CD4-positive, alpha-beta T cell treated with Interleukin-10 for 1 hour (primary cell): ENCODE measurements at places on chromosomes 3 and 15.

GRCh38 chr3:100844063-100844936, 135.0 kb downstream of the TFG start:
- DNase-seq, result no peak

DNA sequence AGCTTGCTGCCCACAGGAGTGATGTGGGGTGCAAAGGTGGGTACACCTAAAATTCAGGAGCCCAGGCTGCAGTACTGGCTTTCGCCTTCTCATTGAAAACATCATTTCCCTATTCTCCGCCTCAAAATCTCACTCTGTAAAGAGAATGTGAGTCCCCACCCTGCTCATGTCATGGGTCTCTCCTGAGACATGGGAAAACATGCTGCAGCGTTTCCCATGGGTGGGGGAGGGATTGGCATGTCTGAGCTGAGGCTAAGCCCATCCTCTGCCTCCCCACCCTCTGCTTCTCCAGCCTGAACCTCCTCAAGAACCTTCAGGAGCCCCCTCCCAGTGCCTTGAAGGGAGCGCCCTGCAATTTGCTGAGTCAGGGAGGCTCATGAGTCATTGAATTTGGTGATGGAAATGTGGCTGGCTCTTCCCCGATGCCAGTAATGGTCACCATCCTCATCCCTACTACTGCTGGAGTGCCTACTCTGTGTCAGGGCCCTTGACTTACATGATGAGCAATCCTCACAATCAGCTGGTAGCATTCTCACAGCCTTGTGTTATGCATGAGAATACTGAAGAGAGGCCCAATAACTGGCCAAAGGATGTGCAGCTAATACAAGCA, 28.8 kb downstream of the WNT5A start:
- DNase-seq, result no peak

- DNase-seq, result no peak
Observed at GRCh38 chr3:197372047-197372661, 73.7 kb upstream of the DLG1 start.

DNA sequence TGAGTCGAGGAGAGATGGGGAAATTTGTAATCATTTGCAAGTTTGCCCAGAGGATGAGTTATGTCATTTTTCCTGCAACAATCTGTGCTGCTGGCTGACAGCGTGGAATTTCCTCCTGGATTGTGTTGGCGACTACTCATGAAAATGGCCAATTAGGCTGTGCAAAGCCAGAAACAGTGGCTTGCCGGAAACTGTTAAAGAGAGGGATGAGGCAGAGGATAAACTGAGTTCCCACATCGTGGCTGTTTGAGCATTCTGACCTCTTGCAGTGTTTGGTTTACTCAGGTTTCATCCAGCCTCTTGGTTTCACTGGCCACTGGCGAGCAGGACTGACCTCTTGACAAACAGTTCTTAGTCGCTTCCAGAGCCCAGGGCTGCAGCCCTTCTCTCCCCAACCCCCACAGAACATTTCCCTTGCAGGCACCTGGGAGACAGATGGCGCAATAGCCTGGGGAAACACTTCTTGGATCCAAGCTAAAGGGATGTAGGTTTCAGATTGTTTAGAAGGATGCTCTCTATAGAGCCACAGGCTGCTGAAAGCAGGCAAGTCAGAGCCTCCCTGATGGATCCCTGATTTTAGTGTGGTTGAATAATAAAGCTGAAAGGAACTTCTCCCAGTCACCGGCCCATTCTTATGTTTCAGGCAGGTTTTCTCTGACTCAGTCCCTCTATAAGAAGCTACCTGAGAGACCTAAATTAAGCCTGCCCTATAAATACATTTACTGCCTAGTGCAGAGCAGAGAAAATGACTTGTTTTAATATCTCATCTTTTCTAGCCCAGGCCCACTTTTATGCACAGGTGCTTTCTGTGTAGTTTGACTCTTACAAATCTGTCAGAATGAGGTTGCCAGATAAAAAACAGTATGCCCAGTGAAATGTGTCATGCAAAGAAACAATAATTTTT, 92.8 kb upstream of the UBE2E1 start:
- no peak for DNase-seq

GRCh38 chr3:164320962-164321361, 757.3 kb downstream of the SI start:
- no peak for DNase-seq

- no peak for DNase-seq
Observed at GRCh38 chr3:50167069-50167840, 12.1 kb downstream of the SEMA3F start.

GRCh38 chr3:124964387-124964786, 29.8 kb upstream of the MUC13 start:
- no peak for DNase-seq

GRCh38 chr3:12856626-12857025, 15.3 kb upstream of the RPL32 start:
- no peak for DNase-seq

DNA sequence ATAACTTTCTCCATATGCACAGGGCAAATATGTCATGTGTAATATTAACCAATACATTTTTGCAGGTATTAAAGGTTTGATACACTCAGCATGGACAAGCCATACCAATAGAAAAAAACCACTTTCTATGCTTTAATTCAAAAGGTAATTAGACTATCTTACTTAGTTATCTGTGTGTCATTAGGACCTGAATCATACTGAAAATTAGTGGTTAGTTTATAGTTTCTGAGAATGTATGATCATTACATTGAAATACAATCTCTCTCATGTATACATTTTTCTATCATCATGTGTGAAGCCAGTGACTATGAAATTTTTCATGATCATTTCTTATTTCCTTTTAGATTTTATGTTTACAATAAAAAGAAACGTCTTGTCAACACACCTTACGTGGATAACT, 16.3 kb downstream of the RPS27L start:
- no peak for DNase-seq

- DNase-seq, result no peak
Observed at GRCh38 chr3:12393894-12394293, 90.4 kb upstream of the TSEN2 start.

GRCh38 chr3:4174791-4175190, 128.4 kb upstream of the SETMAR start:
- DNase-seq, result no peak

DNA sequence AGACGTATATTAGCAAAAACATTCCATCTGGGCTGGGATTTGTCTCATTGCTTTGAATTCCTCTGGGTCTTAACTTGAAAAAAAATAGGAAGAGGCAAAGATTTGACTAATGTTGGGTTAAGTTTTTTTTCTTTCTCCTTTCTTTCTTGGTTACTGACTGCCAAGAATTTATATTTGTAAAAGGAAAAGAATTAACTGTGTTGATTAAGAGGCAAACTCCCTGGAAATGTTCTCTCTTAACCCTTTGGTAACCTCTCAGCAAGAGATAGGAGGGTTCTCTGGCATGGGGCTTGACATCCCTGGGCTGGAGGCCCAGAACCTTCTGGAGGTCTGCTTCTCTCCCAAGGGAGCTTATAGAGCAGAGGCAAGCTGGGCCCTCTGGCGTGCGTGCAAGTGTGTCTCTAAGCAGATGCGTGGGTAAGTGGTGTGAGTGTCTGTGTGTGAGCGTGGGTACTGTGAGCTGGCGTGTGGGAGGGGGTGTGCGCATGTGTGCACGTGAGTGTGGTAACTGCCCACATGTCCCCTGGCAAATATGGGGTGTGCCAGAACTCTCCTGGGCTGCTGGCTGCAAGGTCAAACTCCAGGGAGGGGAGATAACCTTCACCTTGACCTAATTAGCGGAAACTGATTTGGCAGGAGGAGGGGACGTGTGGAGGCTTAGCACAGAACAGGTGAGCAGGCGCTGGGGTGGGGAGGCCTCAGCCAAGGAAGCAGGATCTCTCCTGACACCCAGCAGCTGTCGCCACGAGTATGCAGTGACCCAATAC, 49.4 kb upstream of the MAGEF1 start:
- no peak for DNase-seq

DNA sequence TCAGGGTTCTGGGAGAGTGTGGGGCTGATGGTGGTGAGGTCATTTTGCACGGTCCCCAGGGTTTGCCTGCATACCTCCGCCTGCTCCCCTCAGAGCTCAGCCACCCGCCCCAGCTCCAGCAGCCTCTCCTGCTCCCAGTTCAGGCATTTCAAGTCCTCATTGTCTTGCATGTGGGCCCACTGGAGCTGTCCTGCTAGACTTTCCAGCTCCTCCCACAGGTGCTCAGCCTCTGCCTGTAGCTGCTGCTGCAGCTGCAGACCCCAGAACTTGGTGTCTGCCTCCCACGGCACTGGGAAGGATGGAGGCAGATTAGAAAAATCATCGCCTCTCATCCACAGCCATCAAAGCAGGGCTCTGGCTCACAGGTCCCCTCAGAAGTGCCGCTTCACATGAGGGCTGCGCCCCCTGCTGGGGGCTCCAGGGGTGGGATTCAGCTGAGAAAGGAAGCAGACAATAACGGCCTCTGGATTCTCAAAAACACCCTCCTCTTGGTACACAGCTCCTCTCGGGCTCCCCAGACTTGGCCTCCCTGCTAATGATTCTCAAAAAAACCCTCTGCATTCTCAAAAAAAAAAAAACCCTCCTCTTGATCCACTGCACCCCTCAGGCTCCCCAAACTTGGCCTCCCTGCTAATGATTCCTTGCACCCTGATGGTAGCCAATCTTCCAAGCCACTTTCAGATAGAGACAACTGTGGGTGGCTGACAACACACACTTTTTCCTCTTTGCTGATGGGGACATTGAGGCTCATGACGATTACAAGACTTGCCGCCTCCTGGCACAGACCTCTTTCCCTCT, 89.3 kb upstream of the C2CD4B start:
- DNase-seq, result peak; percentile 45

GRCh38 chr3:110180733-110181132, 843.4 kb upstream of the DPPA4 start:
- DNase-seq, result no peak

- DNase-seq, result no peak
Observed at GRCh38 chr15:27844018-27844666, 255.0 kb downstream of the OCA2 start.

GRCh38 chr3:25604107-25604805, 60.5 kb downstream of the TOP2B start:
- no peak for DNase-seq

DNA sequence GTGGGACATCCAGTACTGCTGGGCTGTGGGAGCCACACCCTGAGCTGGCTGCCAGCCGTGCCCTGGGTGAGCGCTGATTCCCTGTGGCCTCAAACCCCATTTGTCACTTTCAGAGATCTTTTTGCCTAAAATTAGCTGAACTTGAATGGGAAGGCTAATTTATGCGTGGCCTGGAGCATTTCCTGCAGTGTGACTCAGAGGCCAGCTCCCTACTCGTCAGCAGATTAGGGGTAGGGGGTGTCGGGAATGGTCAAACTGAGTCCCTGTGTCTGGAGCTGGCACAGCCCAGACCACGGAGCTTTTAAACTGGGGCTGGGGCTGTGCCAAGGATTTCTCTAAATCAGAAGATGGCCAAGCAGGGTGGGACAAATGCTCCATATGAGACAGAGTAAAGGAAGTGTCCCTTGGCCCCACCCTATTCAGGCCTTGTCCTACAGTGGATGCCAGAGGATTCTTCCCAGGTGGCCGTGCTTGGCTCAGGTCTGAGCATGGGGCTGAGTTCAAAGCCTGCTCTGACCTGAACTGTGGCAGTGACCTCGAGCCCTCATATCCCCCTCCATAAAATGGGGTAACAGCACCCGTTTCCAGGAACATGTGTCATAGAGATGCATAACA, 59.7 kb downstream of the ATP2B2 start:
- DNase-seq, result no peak

DNA sequence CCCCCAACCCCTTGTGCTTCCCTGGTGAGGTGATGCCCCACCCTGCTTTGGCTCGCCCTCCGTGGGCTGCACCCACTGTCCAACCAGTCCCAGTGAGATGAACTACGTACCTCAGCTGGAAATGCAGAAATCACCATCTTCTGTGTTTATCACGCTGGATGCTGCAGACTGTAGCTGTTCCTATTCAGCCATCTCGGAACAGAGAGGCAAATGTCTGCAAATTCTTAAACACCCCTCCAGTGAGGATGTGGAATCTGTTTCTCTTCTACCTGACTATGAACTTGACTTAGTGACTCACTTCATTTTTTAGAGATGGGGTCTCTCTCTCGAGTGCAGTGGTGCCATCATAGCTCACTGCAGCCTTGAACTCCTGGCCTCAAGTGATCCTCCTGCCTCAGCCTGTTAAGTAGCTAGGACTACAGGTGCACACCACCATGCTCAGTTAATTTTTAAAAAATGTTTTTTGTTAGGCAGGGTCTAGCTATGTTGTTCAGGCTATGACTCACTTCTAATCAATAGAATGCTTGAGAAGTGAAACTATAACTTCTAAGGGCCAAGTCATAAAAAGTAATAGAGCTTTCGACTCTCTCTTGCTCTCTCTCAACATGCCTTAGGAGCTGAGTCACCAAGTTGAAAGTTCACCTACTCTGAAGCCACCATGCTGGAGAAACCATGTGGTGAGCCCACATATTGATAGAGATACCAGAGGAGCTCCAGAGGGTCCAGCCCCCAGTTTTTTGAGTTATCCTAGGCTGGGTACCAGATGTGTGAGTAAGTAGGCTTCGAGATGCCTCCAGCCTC, 11.5 kb upstream of the PARP14 start:
- DNase-seq, result no peak

- no peak for DNase-seq
Observed at GRCh38 chr3:16633948-16634347, 28.7 kb upstream of the DAZL start.

GRCh38 chr3:150174179-150174578, 203.5 kb upstream of the PFN2 start:
- no peak for DNase-seq

DNA sequence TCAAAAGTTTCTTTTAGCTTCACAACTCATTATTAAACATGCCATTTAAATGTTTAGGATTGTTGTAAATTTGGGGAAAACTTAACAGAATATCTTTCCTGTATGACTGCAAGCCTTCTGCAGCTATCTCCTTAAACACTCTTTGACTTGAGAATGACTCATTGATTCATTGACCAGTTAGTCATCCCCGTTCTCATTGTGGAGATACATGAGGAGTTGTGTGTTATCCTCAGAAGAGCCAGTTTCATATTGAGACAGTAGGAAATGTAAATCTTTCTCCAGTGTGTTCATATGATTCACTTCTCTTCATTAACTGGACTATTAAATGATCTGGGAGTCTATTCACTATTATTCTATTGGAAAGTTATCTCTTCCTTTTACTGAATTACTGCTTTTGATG, 83.0 kb downstream of the CRYGS start:
- DNase-seq, result no peak

DNA sequence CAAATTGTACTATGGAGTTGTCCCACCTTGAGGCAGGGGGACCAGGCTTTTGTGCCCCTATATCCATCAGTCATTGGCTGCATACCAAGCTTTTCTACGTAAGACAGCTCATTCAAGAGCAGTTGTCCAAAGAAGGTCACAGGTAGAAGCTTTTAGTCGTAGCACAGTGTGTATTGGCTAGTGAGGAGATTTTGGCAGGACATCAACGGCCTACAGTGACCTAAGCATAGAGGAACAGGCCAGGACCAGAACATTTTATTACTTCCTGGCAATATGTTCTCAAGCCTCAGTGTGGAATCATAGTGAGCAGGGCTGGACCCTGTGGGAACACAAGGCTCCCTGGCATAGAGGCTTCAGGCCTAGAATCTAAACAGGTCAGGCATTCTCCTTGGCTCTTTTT, 105.4 kb upstream of the ANKRD28 start:
- DNase-seq, result no peak
